Tibial nerve (tissue), 4 donors: ENCODE measurements at places on chromosomes 4 and X.

- DNase-seq = no peak
Measured at GRCh38 chrX:24229400-24229879, 79.9 kb downstream of the ZFX start.

- DNase-seq = peak; percentile 11
Measured at GRCh38 chrX:46913667-46914066, 1.4 kb downstream of the JADE3 start.

- no peak for DNase-seq
Measured at GRCh38 chr4:36187723-36188333, 56.5 kb downstream of the ARAP2 start.

GRCh38 chr4:6939761-6940743 lies 30.4 kb downstream of the TBC1D14 start:
- DNase-seq = no peak

- DNase-seq = peak; percentile 36
Measured at GRCh38 chr4:38663090-38663800, 754 bp upstream of the KLF3 start.

DNA sequence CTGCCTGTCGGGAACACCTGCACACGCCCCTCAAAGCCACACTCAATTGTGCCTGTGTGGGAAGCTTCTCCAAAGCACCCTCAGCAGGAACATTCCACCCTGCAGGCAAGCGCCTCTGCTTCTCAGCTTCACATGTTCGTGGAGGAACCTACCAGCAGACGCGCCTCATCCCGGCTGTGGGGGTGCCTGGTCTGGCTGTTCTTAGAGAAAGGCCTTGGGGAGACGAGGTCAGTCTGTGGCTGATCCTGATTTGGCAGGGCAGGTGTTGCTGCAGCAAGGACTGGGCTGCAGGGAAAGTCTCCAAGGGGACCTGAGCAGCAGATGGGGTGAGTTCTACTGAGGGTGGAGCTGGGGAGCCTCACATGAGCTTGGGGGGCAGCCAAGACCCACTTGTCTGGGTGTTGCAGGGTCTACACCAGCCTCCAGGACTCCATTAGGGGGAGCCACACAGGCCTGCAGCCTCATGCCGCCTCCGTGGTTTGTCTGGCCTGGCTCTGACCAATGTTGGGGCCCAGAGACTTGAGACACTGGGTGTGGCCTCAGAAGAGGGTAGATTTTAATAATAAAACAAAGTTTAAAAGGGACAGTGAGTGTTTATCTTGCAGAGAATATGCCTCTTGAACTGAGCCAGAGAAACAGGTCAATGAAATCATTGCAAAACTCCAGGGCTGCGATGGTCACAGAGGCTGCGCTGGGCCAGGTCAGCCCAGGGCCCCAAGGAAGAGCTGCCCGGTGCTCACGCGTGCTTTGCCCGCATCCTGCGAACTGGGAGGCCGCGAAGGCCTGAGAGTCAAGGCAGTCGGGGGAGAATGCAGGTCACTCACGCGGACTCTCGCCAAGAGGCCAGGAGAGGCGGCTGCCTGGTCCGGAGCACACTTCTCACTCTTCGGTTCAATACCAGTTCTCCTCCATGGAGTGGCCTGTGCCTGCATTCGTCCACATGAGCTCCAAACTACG lies 21.1 kb downstream of the RNF212 start:
- DNase-seq = no peak

DNA sequence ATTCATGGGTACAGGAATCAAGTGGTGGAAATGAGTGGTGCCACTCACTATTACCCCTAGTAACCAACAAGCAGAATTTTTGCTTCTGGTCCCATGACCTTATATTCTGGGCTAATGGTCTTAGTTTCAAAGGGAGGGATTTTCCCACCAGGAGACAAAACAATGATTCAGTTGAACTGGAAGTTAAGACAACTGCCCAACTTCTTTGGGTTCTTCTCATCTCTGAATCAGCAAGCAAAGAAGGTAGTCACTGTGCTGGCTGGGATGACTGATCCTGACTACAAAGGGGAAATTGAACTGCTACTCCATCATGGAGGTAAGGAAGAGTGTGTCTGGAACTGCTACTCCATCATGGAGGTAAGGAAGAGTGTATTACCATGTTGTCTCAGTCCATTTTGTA lies 87.2 kb downstream of the IL13RA2 start:
- DNase-seq = no peak

- no peak for DNase-seq
Measured at GRCh38 chr4:148874331-148874730, 432.1 kb upstream of the NR3C2 start.

GRCh38 chrX:70452143-70452733 lies 7.6 kb downstream of the DLG3 start:
- DNase-seq = peak; percentile 44

DNA sequence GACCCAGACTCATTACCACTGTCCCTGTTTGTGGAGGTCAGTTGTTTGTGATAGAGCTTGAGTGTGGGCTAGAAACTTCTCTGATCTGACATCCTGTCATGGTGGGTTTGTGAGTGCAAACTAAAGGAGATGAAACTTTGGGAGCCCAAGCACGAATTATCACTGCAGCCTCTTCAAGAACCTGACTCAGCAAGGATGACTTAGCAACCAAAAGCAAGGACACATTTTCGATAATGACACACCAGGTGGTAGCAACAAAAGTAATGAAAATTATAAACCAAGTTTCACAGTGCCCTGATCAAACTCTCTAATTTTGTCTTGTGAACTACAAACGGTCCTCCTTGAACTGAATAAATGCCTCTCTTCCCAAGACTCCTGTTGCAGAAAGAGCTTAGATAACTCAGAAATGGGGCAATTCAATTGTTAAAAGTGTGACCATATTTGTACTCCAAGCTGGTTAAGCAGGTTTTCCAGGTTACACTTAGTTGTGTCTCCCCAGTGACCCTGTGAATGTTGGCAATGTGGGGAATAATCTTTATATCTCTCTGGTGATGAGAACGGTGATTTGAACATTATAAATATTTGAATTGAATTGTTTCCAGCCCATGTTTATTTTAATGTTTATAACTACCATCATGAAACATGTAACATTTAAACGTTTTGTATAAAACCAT lies 52.6 kb upstream of the ATP8A1 start:
- no peak for DNase-seq

- no peak for DNase-seq
Measured at GRCh38 chrX:16239211-16239610, 71.9 kb downstream of the MAGEB17 start.

DNA sequence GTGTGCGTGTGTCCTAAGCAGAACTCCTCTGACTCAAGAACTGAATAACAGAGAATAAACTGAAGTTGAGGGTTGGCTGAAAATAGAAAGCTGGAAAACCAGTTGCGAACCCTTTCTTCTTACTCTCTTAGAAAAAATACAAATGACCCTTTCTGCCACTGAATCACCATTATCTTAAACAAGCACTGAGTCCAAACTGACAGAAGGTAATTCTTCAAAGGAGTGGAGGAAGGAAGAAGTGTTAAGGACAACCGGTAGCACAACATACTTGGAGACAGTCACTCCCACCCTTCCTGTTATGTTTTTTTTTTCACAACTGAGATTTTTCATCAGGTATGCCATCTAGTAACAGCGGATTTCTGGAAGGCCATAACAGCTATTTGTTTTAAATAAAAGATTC lies 38.1 kb downstream of the HELQ start:
- no peak for DNase-seq

- no peak for DNase-seq
Measured at GRCh38 chr4:55087009-55087912, 38.1 kb downstream of the KDR start.

DNA sequence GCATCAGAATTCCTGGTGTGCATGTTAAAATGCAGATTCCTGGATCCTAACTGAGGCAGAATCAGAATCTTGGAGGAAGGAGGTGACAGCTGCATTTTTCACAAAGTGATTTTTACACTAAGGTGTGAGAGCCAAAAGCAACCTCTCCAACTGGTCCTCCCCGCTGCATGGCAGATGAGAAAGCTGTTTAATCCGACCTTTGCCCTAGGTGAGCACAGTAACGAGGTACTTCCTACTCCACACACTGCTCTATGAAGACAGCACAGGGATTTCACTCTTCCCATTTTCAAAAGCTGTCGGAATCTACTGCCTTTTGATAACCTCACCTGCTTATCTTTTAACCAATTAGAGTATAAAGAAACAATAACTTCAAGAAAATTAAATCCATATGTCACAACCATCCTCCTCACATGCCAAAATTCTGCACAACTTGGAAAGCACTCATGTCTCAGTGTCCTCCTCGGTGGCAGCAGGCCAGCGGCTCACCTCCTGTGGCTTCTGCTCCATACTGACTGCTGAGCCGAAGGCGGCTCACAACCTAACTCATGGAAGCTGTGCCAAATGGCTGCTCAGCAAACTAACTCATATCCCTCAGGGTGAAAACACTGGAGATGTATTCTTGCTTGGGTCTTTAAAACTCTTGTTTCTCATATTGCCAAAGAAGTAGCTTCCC lies 3.6 kb downstream of the CASP6 start:
- no peak for DNase-seq

- no peak for DNase-seq
Measured at GRCh38 chr4:87054900-87055299, 120.1 kb downstream of the AFF1 start.

- no peak for DNase-seq
Measured at GRCh38 chr4:152735396-152735859, 44.1 kb downstream of the TIGD4 start.

- DNase-seq = no peak
Measured at GRCh38 chr4:127284236-127284635, 348.5 kb upstream of the INTU start.

DNA sequence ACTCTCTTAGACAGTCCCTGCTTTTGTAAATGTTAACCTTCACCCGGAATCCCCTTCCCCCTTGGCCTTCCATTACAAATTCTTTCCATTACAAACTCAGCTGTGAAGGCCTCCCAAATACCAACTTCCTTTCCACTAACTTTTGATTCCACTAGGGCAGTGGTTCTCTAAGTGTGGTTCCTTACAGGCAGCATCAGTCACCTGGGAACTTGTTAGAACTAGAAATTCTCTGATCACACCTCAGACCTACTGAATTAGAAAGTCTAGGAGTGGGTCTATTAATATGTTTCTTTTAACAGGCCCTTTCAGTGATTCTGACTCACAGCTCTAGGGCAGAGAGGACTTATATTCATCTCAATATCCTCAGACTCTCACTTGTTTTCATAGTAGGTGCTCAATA lies 19.0 kb upstream of the MRPL1 start:
- no peak for DNase-seq
